ENCODE measurements at places on chromosomes 12 and 14.

DNA sequence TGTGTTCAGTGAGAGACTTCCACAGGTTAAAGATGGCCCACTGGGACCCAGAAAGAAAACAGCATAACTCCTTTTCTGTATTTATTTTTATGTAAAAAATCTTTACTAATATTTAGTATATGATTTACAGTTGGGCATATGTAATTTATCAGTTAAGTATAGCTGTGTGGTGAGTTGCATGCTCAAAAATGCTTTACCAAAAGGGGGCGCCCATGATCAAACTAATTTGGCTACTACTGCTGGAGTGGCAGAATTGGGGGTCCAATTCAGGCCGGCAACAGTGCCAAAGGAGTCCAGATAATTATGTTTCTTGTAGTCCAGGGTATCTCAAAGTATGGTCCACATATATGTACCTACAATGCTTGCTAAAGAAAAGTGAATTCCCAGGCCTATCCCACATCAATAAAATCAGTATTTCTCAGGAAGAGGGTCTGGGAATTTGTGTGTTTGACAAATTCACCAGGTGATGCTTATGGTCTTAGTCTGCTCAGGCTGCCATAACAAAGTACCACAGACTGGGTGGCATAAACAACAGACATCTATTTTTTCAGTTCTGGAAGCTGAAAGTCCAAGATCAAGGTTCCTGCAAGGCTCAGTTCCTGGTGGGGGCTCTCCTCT lies 152.0 kb downstream of the KTN1 start:
- peak; percentile 47 for DNase-seq

- peak; percentile 43 for DNase-seq
Measured at GRCh38 chr14:74491956-74492775, 939 bp downstream of the NPC2 start.

DNA sequence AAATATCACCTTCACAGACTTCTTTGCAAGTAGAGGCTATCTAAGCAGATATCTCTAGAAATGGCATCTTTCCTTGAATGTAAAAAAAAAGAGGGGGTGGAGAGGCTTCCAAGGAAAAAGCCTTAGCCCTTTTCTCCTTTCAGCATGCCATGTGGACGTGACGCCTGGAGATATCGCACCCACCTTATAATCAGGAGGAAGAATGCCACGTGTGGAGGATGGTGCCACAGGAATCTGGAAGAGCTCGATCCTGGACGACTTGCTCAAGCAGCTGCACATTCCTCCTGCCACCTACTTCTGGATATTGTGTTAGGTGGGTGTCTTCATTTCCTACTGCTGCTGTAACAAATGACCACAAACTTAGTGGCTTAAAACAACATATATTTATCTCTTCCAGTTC lies 203.6 kb downstream of the NUAK1 start:
- no peak for DNase-seq

GRCh38 chr12:104653730-104654664 lies 197.2 kb downstream of the CHST11 start:
- DNase-seq: no peak

DNA sequence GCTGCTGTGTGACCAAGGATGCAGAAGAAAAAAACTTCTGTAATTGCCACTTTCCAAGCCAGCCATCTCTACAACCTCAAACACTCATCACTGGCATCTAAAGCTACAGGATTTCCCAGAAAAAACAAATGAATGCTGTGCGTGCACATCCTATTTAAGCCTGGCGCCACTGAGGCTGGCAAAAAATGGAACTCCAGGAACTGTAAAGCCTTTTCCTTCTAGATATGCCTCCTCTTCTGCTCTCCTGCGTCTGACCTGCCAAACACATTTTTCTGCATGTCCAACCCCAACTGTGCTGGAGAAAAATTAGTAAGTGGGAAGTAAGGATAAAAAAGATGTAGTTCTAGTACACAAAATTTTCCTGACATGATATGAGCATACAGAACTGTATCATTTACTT lies 184.9 kb downstream of the ITPR2 start:
- no peak for DNase-seq

DNA sequence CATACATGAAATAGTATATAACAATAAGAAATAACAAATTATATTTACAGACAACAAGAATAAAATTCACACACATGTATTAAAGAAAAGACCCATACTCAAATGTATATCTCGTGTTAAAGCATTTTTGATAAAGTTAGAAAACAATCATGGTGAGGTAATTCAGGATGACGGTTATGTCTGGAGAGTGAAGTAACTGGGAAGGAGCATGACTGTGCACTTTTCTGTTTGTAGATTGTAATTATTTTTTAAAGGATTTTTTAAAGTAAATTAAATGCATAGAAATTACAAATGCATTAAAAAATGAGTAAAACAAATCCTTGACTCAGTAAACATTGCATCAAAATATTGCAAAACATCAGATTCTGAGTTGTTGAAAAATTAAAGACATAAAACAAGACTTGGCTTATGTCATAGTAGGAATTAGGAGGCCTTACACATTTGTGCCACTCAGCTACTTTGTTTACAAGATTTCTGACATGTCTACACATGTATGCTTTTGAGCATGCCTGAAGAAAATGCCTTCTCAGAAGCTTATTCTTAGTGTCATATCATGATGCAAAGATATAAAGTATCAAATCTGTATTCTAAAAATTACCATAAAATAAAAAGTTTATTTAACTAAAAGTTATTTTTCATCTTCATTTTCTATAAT lies 1325.1 kb downstream of the SLC16A7 start:
- peak; percentile 34 for DNase-seq

DNA sequence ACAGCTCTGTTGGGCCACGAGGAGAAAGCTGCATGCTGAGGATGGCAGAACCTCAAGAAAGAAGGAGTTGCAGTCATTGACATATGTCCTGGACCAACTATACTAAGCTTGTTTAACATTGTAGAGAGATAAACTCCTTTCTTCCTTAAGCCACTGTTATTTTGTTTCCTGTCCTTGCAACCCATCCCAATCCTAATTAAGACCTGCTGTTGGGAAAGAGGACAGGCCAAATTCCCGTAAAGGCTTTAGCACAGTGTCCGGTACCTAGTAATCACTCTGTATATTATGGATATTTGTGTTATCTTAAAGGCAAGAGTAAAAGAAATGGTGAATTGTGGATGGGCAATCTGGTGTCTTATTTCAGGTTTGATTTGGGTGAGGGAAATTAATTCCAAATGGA lies 53.5 kb upstream of the WSCD2 start:
- DNase-seq: no peak

- DNase-seq: no peak
Measured at GRCh38 chr12:15146585-15146984, 74.6 kb downstream of the RERG start.

DNA sequence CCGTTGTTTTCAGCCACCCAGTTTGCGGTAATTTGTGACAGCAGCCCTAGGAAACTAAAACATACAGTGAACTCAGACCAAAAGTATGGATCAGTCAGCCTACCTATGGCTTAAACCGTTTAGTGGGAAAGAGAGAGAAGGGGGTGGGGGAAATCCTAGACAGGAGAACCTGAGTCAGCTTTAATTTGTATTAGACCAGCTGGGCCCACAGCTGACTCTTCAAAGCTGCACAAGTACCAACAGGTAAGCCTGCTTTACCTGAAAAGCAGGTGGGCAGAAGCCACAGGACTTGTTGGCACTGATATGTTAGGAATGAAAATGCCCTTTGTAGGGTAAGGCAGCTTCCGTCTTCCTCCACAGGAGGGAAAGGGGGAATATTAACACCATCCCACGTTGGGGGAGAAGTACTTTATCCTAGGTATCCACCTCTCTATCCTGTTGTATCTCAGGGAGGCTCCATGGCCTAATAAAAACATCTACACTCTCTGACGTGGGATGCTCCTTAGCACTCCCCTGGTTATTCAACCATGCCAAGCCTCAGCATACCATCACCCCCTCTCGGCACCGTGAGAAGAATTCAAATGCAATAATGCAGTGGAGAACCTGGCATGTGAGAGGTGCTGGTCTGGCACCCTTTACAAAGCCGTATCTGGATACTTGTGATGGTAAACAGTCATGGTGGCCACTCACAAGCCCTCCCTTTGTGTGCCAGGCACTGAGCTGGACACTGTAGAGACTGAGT lies 70.3 kb downstream of the STON2 start:
- no peak for DNase-seq

- no peak for DNase-seq
Measured at GRCh38 chr12:18476861-18477260, 215.5 kb downstream of the PIK3C2G start.

- DNase-seq: no peak
Measured at GRCh38 chr12:66048835-66049537, 81.6 kb downstream of the LLPH start.

- DNase-seq: no peak
Measured at GRCh38 chr14:30015489-30015888, 87.8 kb upstream of the PRKD1 start.

GRCh38 chr14:75570797-75571196 lies 7.6 kb upstream of the FLVCR2 start:
- no peak for DNase-seq

GRCh38 chr14:64605926-64606685 lies 56.3 kb downstream of the PPP1R36 start:
- no peak for DNase-seq

DNA sequence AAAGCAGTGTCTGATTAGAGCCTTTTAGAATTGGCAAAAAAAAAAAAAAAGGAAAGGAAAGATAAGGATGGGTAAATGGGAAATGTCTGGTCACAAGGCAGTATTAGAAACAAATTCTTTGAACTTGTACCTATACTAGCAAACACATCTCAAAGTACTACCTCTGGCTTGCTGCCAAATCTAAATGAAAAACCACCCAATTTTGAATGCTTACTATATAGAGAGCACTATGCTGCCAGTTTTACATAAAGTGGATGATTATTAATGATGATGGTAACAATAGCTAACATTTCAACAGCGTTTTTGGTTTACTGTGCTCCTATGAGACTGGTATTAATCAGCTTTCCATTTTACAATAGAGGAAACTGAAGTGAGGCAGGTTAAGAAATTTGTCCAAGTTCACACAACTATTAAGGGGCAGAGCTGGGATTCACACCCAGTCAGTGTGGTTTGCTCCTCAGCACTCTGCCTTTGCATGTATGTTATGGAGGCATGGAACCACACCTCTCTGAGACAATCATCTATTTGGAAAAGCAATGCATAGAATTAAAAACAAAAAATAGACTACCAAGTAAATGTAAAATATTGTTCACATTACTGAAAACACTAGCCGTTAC lies 34.2 kb downstream of the ATP2B1 start:
- no peak for DNase-seq

DNA sequence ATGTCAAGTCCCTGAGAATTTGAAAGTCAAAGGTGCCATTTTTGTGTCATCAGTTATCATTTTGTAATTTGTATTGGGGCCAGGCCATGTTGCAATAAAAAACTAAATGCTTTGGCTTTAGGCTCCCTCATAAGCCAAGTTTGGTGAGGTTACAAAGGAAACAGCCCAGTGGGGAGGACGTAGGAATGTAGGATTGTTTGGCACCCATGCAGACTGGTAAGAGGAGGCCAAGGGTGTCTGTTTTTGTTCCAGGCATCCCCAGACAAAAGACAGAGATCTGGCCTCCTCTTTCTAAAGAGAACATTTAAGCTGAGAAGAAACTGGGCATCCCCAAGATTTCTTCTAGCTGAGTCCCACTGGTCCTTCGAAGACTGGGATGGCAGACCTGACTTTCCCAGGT lies 111.7 kb downstream of the SUDS3 start:
- DNase-seq: no peak

DNA sequence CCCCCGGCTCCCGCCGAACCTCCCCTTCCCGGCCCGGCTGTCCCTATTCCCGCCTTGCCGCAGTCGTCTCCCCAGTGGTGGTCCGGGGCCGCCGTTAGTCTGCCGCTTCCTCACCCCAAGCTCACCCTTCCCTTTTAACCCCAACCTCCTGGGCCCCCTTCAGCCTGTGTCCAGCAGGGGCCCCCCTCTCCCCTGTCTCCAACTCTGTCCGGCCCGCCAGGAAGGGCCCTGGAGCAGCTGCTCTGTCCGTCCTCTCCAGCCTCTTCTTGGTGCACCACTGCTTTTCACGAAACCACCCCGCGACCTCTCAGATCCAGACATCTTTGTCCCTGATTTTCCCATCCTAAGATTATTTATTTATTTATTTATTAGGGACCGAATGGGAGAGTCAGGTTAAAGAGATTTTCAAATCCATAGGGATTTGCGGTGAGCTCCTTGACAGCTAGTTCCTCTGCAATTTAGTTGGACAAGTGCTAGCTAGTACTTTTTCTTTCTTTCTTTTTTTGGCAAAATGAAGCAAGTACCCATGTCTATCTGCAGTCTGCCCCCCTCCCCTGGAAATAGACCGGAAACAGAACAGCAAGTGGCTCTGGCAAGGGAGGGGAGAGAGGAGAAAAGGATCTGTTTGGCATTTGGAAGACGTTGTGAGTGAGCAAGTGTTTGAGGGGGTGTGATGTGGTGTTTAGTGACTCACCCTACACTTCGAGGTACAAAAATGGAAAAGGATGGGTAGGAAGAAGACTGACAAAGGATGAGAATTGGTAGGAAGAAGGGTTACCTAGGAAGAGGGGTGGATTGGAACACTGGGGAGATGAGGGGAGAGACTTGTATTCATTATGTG lies 632 bp downstream of the UBR7 start:
- DNase-seq: peak; percentile 65

GRCh38 chr14:22194664-22195063 lies 394.4 kb downstream of the DAD1 start:
- DNase-seq: no peak

GRCh38 chr12:120259418-120260202 lies 5.9 kb downstream of the PXN start:
- DNase-seq: no peak

- DNase-seq: no peak
Measured at GRCh38 chr14:103867523-103867953, 20.2 kb upstream of the PPP1R13B start.

GRCh38 chr14:103026988-103027387 lies 30.4 kb downstream of the CDC42BPB start:
- DNase-seq: no peak

- peak; percentile 100 for DNase-seq
Measured at GRCh38 chr12:6336079-6336888, 5.6 kb downstream of the TNFRSF1A start.

- DNase-seq: no peak
Measured at GRCh38 chr12:67633708-67634107, 14.8 kb upstream of the DYRK2 start.

GRCh38 chr14:59214702-59215302 lies 26.3 kb downstream of the DAAM1 start:
- DNase-seq: no peak

DNA sequence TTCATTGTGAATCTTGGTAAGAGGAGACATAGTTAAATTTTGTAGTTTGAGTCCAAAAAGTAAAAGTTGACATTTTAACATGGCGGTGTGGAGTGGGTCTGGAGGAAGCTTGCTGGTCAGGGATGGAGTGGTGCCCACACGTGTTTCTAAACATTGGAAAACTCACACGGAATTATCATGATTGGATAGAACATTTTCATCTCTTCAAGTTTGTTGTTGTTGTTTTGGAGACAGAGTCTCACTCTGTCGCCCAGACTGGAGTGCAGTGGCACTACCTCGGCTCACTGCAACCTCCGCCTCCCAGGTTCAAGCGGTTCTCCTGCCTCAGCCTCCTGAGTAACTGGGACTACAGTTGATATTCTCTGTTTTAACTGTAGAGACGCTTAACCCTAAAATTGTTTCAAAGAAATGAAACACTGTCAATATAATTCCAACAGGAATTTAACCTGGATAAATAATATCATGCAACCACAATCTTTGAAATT lies 502 bp upstream of the MBIP start:
- no peak for DNase-seq

GRCh38 chr12:79420146-79420618 lies 270.6 kb downstream of the PAWR start:
- peak; percentile 90 for DNase-seq

- DNase-seq: no peak
Measured at GRCh38 chr14:96588410-96589257, 86.5 kb downstream of the PAPOLA start.

Measured in fibroblast of lung (primary cell).